ENCODE measurements at places on chromosomes 2 and 18. TPM values are rescaled to one million over a fixed set of nuclear protein-coding genes. Genes with fewer than 3 reads are reported as not detected.

KLHL30 gene
- 0.09 TPM for polyA plus RNA-seq

IL1B gene
- polyA plus RNA-seq, result 1.6 TPM

DHRS9 gene
- polyA plus RNA-seq, result 0.62 TPM

CNNM4 gene
- polyA plus RNA-seq, result 15.4 TPM

- no peak for DNase-seq
Measured at GRCh38 chr2:189393440-189394111, 47.7 kb upstream of the WDR75 start.

GRCh38 chr2:191304939-191305875 is 60.0 kb downstream of the MYO1B start:
- peak; percentile 86 for DNase-seq

GRCh38 chr2:212154477-212154878 is 384.1 kb downstream of the ERBB4 start:
- DNase-seq, result no peak

- DNase-seq, result no peak
Measured at GRCh38 chr2:76050196-76050595, 339.5 kb upstream of the GCFC2 start.

DNA sequence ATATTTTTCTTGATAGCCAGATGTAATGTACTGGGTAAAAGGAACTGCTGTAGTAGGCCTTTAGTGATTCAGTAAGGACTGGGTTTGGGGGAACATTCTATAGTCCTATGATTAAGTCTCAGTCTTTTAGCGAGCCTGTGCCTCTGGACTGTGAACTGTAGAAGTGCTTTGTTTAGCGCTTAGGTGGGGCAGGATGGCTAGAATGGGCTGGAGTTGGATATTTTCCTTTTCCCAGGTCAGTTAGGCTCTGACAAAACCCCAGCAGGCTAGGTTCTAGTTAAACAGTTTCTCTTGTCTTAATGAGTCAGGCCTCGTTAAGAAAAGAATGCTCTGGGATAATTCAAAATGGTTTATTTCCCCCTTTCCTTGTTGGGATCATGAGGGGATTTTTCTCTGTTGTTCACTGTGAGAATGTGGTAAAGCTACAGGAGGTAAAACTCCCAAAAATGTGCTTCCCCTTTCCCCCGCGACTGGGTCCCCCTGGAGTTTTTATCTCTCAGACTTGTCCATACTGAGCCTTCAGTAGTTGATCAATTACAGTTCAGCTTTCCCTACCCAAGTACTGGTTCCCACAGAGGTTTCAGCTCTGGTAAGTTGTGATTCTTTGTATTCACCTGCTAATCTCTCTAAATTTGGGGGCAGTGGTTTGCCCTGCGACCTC is 31.5 kb downstream of the EHBP1 start:
- no peak for DNase-seq

DNA sequence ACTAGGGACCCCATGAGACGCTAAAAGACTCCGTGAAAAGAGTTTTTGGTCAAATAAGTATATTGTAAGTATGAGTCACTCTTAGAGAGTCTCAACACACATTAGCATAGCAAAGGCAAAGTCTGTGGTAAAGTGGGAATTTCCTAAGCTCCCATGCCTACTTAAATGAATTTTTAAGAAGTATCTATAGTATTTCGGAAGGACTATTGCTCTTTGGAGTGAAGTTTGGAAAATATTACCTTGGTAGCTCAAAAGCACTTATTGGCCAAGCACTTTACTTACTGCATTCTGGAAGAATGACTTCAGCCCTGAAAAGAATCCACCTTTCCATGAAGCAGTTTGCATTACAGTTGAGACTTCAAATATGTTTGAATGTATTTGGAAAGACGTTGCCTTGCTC is 57.1 kb downstream of the CAVIN2 start:
- peak; percentile 17 for DNase-seq

DNA sequence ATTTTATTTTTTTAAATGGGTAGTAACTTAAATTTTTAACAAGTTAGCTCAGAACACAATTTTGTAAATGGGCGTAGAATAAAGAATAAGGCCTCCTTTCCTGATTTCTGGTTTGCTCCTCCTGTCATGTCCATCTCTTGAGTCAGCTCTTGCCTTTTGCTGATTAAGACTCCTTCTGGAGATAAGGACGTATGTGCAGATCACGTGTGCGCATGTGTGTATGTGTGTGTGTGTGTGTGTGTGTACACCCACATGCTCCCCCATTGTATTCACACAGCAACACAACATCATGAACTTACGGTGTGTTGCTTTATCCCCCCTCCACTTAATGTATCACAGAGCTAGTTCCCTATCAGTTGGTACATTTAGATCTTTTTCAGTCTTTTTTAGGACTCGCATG is 182.9 kb downstream of the PRKCE start:
- no peak for DNase-seq

DNA sequence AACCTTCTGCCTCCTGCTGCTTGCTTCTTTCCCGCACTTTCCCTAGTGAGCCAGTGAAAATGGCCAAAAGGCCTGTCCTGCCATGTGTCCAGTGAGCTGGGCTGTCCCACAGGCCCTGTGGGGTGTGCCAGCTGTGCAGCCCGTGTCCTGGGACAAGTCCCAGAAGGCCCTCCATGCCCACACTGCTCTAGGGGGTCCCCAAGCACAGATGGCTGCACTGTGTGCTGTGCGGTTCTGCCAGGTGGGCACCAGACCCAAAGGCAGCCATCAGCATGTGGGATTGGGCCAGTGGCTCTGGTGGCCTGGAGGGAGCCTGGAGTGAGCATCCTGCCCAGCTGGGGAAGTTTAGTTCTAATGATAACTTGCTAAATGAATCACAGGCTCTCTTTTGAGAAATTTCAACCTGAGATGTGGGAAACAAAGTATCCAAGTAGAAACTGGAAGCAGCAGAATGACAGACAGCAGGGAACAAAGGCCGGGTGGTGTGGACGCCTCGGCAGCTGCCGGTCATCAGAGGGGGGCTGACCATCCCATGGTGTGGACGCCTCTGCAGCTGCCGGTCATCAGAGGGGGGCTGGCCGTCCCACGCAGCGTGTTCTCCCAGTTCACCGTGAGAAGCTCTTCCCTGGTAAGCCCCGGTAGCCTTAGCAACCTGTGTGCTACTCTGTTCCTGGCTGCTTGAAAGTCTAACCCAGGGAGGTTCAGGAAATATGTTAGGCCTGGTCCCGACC is 9.9 kb upstream of the CNDP2 start:
- DNase-seq, result no peak

All from left lung (tissue), 14 donors.